Cerebellar nuclear complex (tissue), 1 donor: ENCODE measurements at places on chromosomes 6 and 20.

DNA sequence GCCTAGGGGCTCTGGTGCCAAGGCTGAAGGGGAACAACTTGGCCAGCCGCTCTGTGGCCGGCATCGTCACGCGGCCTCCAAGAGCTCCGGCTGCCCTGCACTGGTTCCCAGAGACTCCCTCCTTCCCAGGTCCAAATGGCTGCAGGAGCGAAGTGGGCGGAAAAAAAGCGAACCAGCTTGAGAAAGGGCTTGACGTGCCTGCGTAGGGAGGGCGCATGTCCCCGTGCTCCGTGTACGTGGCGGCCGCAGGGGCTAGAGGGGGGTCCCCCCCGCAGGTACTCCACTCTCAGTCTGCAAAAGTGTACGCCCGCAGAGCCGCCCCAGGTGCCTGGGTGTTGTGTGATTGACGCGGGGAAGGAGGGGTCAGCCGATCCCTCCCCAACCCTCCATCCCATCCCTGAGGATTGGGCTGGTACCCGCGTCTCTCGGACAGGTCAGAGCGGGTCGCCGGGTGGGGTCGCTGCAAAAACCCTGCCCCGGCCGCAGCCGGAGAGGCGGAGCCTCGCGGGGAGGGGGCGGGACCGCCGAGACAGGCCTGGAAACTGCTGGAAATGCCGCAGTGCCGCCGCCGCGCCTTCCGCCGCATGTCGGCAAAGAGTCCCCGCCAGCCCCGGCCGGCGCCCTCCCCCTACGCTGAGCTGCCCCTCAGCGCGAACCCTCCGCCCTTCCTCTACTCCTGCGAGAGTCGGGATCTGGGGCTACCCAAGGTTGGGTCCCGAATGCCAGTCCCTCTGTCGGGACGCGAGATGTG is 814 bp upstream of the HSP90AB1 start:
- peak; percentile 74 for DNase-seq

GRCh38 chr6:31385041-31385440 is 18.4 kb upstream of the MICA start:
- DNase-seq: no peak

- DNase-seq: no peak
These were observed 27.9 kb upstream of the TMEM181 start for GRCh38 chr6:158531970-158532369.

GRCh38 chr6:72936766-72937559 is 288.3 kb downstream of the KHDC1L start:
- DNase-seq: no peak

GRCh38 chr6:99612551-99613408 is 6.1 kb downstream of the PRDM13 start:
- DNase-seq: no peak

DNA sequence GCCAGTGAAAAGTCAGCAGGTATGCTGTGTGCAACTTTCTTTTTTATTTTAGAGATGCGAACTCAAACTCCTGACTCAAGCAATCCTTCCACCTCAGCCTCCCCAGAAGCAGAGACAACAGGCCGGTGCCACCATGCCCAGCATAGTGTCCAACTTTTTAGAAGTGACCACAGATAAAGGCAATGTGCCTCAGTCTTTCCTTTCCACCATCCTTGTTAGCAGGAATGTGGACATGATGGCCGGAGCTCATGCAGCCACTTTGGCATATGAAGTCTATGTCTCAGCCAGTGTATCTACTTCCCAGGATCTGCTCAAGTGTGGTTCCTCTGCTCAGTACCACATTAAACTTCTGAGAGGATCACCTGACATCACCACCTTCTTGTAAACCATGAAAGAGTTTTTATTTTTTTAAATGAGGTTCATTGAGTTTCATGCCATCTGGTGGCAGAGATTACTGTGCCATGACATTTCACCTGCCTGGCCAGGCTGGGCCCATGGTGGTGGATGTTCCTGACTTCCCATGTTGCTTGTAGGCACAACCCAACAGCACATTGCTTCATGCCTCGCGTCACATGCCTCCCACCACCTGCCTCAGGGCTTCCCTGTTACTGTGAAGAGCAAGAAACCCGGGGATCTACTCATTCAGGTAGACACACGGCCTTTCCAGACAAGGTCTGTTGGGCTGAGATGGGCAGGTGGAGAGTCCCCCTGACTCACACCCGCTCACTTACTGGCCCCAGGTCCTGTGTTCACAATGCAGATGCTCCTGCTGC is 216.5 kb downstream of the LY86 start:
- DNase-seq: no peak

- DNase-seq: no peak
These were observed 44.9 kb upstream of the MTRF1L start for GRCh38 chr6:153047386-153047785.

DNA sequence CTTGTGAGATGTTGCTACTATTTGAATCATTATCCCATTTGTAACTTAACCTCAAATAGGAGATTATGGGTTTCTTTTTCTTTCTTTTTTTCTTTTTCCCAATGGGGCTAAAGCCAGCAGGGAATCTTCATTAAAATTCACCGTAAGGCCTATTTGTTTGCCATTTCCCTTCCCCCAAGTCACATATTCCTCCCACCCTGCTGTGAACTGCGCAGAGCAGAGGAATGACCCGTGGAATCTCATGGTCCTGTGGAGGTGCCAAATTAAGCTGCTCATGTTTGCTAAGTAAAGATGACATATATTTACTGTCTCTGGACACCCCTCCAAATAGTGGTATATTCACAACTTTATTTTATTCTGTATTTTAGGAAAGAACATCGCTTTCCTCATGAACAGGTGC is 699.3 kb downstream of the RNF144B start:
- no peak for DNase-seq

- no peak for DNase-seq
These were observed 50.2 kb upstream of the SENP6 start for GRCh38 chr6:75551367-75551952.

DNA sequence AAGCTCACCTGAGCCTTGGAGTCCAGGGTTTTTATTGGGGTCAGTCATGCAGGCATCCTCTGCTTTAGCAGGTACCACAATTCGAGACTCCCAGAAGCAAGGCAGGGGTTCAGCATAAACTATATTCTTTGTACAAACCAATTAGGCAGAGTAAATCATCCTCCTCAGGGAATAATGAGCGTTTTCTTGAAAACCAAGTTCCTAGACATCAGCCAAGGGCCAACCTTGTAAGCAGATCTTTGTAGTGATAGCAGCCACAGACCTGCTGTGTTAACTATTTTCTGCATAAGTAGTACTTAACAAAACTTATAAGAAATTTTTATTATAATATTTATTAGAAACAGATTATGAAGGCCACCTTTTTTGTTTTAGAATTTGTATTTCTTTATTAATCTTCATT is 74.7 kb downstream of the STXBP5 start:
- DNase-seq: no peak

DNA sequence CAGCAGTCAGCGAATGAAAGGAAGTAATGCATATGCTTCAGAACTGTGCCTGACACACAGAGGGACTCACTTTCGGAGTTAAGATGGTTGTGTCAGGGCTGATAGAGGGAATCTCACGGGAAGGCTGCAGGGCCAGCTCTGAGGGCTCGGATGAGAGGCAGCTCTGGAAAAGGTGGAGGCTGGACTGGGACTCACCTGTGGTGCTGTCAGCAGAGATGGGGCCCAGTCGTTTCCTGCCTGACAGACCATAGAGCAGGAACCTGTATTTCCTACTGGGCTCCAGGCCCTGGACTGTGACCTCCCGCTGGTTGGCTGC is 9.3 kb downstream of the CYP21A2 start:
- no peak for DNase-seq

DNA sequence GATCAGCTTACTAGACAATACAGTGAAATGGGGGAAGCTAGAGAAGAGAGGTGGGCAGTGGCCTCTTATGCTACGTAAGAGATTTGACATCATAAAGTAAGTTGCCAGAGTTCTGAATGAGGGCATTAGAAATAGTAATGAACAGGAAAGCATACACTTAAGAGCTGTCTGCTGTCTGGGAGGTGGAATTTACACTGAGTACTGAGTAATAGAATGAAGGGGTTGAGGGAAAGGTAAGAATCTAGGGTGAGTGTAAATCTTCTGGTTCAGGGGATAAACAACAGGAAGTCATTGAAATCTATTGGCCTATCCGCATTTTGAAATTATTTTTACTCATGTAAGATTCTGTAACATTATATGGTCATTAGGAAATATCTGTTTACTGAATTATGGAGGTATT is 35.8 kb downstream of the HLA-DMB start:
- no peak for DNase-seq

GRCh38 chr6:97009781-97010492 is 85.4 kb downstream of the KLHL32 start:
- no peak for DNase-seq

GRCh38 chr6:3724451-3725144 is 26.9 kb downstream of the PXDC1 start:
- DNase-seq: no peak

DNA sequence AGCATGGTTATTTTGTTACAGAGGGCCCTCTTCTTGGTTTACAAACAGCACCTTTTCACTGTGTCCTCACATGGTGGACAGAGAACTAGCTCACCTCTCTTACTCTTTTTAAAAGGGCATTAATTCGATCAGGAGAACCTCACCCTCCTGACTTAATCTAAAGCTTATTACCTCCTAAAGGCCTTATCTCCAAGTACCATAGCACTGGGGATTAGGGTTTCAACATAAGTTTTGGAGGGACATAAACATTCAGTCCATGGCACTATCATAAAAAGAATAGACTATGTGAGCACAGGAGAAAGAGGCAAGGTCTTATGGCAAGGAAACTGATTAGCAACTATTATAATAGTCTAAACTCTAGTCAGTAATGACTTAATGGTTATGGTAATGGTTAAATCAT is 736.2 kb upstream of the ADGRB3 start:
- DNase-seq: no peak

GRCh38 chr6:132685009-132685408 is 26.0 kb upstream of the TAAR1 start:
- DNase-seq: no peak

DNA sequence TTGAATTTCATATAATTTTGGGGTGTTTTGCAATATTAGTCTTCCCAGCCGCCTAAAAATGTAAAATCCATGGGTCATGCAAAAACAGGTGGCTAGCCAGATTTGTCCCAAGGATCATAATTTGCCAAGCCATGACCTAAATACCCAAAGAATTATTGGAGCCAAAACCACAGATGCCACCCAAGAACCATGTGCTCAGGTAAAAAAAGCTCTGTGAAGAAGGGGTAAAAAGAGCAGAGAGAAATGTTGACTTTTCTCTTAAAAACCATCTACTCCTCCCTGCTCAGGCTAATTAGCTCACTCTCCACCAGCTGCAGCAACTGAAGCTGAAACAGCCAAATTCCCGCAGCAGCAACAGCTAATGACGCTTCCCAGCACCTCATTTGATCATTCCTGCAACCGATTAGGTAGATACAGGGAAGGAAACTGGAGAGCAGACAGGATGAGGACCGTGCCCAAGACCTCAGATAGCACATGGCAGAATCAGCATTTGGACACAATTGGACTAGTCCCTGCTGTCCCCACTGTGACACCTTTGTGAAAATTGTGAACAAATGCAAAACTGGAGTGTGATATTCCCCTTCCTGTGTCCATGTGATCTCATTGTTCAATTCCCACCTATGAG is 107.9 kb upstream of the NXT1 start:
- DNase-seq: no peak

- DNase-seq: no peak
These were observed 289.9 kb downstream of the PLCB1 start for GRCh38 chr20:8421981-8422380.

DNA sequence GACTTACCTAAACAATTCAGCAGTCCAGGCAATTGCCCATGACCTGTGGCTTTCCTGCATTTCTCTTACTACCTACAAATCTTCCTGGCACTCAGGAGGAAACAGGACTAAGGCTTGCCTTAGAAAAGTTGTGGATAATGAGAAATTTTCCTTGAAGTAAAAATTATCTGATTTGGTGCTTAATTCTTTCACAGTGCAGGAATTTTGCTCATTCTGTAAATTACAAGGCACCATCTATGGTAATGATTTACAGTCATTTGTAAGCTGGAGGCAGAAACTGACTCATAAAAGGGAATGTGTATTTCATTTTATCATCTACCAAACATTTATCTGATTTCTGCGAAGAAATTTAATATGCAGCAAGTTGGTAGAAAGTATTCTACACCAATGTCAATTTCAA is 211.5 kb upstream of the FKBP1C start:
- no peak for DNase-seq

- no peak for DNase-seq
These were observed 420 bp downstream of the SOX4 start for GRCh38 chr6:21593927-21594415.

DNA sequence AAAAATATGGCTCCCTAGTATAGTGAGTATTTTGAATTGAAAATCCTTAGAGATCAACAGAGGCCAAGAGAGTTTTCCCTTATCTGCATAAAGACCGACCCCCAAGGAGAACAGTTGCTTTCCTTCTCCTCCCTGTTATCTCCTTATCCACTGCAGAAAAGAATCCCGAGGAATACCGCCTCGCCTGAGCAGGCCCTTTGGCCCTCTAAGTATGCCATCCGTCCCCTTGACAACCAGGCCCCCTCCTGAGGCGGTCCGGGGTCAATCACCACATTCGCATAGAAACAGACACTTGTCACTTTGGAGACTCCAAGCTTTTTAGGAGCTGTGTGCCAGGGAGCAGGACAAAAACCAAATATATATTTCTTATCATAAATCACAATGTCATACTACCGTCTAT is 15.9 kb upstream of the GGTLC1 start:
- DNase-seq: no peak
